Panc1 (cell line): ENCODE measurements at places on chromosomes 13 and 19. TPM values are rescaled to one million over a fixed set of nuclear protein-coding genes. Genes with fewer than 3 reads are reported as not detected.

- no peaks in the 10 kb centered on the region for H3K27me3 ChIP-seq
- H3K4me1 ChIP-seq: no peaks in the 10 kb centered on the region
- no peaks in the 10 kb centered on the region for H3K36me3 ChIP-seq
- no peak for DNase-seq
- H3K4me3 ChIP-seq: no peak overlapping the region
- no peak overlapping the region for H3K27ac ChIP-seq
These were observed 105.9 kb upstream of the GJB6 start for GRCh38 chr13:20337884-20338551.

DNA sequence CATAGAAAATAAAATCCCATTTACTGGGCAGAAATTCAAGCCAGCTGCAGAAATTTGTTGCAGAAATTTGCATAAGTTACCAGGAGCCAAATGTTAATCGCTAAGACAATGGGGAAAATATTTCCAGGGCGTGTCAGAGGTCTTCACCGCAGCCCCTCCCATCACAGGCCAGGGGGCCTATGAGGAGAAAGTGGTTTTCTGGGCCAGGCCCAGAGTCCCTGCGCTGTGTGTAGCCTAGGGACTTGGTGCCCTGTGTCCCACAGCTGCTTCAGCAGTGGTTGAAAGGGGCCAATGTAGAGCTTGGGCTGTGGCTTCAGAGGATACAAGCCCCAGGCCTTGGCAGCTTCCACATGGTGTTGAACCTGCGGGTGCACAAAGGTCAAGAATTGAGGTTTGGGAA, 278.9 kb upstream of the PCDH9 start:
- H3K4me3 ChIP-seq: no peak overlapping the region
- no peak for DNase-seq
- no peaks in the 10 kb centered on the region for H3K36me3 ChIP-seq
- H3K27ac ChIP-seq: no peak overlapping the region

DNA sequence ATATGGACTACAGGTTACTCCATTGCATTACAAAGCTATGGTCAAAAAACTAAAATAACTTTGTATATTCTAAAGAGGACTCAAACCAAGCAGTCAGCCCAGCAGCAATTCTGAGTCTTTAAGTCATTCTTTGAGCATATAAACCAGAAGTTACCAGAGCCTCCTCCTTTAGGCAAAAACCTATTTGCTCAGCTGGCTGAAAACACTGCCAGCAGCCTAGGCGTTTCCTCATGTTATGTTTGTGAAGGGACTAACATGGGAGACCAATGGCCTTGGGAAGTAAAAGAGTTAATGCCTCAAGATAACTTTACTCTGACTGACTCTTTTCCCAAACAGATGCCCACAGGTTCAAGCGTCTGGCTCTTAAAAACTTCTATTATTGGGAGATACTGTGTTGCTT, 45.3 kb downstream of the ZNF626 start:
- no peak for DNase-seq
- no peak overlapping the region for H3K27ac ChIP-seq
- no peak overlapping the region for H3K4me3 ChIP-seq

- H3K4me1 ChIP-seq: no peaks in the 10 kb centered on the region
- H3K27me3 ChIP-seq: no peaks in the 10 kb centered on the region
- no peaks in the 10 kb centered on the region for H3K36me3 ChIP-seq
- no peak overlapping the region for H3K4me3 ChIP-seq
These were observed 41.9 kb downstream of the WDR87 start for GRCh38 chr19:37864501-37864900.

The ZNF85 gene
- 7.4 TPM for total RNA-seq

The LRG1 gene
- total RNA-seq: 0.08 TPM

DNA sequence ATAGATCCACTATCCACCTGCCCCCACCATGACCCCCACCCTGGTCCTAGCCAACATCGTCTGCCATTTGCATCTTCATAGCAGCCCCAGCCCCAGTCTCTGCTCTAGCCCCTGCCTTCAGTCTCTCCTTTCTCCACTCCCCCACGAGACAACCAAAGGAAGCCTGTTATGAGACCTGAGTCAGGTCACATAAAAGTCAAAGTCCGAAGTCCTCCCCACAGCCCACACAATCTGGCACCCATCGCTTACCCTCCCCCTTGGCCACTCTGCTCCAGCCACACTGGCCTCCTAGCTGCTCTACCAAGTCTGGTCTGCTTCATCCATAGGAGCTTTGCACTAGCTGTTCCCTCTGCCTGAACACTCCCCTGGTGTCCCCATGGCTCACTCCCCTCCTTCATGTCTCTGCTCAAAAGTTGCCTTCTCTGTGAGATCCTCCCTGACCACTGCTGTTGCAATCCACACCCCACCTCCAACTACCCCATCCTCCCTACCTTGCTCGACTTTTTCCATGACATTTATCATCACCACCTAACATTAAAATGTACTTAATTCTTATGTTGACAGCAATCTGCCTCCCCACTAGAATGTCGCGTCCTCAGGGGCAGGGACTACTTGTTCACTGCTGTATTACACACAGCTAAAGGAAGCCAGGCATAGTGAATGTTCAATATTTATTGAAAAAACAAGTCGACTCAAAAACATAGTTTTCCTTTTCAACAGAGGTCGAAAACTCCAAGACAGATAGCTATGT, 1.2 kb upstream of the PLEKHG2 start:
- no peaks in the 10 kb centered on the region for H3K27me3 ChIP-seq
- peak overlapping the region; percentile 92 for H3K27ac ChIP-seq
- H3K4me3 ChIP-seq: peak overlapping the region; percentile 55

DNA sequence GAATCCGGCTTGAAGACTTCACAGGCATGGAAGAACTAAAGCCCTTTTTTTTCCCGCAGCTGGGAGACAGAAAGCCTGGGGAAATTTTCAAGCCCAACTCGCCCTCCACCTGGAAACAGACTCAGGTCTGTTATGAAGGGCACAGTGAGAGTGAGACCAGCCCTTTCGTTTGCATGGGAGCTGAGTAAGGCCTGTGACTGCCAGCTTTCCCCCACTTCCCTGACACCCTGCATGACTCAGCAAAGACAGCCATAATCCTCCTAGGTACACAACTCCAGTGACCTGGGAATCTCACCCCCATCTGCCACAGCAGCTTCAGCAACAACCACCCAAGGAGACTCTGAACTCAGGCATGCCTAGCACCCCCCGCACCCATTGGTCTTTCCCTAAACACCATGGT, 87.6 kb upstream of the ZNF91 start:
- H3K27ac ChIP-seq: no peak overlapping the region
- H3K36me3 ChIP-seq: no peaks in the 10 kb centered on the region
- no peak for DNase-seq
- H3K27me3 ChIP-seq: no peaks in the 10 kb centered on the region

The GRK1 gene
- total RNA-seq: 1.8 TPM

- no peaks in the 10 kb centered on the region for H3K4me1 ChIP-seq
- no peaks in the 10 kb centered on the region for H3K36me3 ChIP-seq
- DNase-seq: no peak
- H3K4me3 ChIP-seq: peak overlapping the region; percentile 86
- H3K27ac ChIP-seq: peak overlapping the region; percentile 60
These were observed 485 bp upstream of the ZNF845 start for GRCh38 chr19:53333066-53333462.

- no peak for DNase-seq
- H3K4me3 ChIP-seq: no peak overlapping the region
- H3K27me3 ChIP-seq: no peaks in the 10 kb centered on the region
- no peaks in the 10 kb centered on the region for H3K36me3 ChIP-seq
These were observed 328.9 kb upstream of the SLC10A2 start for GRCh38 chr13:103395139-103395538.

DNA sequence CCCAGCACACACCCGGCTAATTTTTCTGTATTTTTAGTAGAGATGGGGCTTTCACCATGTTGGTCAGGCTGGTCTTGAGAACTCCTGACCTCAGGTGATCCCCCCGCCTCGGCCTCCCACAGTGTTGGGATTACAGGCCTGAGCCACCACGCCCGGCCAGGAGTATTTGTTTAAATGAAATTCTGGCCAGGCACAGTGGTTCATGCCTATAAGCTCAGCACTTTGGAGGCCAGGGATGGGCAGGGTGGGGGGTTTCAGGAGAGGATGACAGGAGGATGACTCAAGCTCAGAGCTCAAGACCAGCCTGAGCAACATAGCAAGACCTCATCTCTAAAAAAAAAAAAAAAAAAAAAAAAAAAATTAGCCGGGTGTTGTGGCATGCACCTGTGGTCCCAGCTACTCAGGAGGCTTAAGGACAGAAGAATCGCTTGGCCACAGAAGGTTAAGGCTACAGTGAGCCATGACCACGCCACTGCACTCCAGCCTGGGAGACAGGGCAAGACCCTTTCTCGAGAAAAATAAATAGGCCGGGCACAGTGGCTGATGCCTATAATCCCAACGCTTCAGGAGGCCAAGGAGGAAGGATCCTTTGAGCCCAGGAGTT, 8.2 kb upstream of the DHDH start:
- peak; percentile 63 for DNase-seq
- no peaks in the 10 kb centered on the region for H3K36me3 ChIP-seq
- H3K4me1 ChIP-seq: 0 out of 2 replicates have a peak, but pooled peaks cover 3% of the 10 kb centered on the region
- no peak overlapping the region for H3K4me3 ChIP-seq

The SHISA2 gene
- total RNA-seq: 1.2 TPM

DNA sequence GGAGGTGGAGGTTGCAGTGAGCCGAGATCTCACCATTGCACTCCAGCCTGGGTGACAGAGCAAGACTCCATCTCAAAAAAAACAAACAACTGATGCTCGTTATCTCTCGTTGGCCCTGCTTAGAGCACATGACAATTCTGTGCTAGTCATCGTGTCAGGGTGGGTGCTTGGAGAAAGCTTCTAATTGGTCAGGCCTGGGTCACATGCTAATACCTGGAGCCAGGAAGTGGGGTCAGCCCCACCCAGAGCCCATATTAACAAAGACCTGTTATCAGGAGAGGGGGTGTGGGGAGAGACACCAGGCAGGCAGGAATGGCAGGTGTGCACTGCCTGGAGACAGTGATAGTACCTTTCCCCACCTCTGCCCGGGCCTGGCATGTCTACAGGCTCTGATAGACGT, 84.9 kb downstream of the DPF1 start:
- H3K27ac ChIP-seq: no peak overlapping the region
- H3K4me1 ChIP-seq: no peaks in the 10 kb centered on the region
- no peak for DNase-seq
- no peak overlapping the region for H3K4me3 ChIP-seq
- no peaks in the 10 kb centered on the region for H3K36me3 ChIP-seq
- no peaks in the 10 kb centered on the region for H3K27me3 ChIP-seq

GRCh38 chr19:4590559-4590958, 31.1 kb upstream of the SEMA6B start:
- H3K4me3 ChIP-seq: no peak overlapping the region
- H3K36me3 ChIP-seq: no peaks in the 10 kb centered on the region
- DNase-seq: no peak
- no peak overlapping the region for H3K27ac ChIP-seq
- no peaks in the 10 kb centered on the region for H3K27me3 ChIP-seq

DNA sequence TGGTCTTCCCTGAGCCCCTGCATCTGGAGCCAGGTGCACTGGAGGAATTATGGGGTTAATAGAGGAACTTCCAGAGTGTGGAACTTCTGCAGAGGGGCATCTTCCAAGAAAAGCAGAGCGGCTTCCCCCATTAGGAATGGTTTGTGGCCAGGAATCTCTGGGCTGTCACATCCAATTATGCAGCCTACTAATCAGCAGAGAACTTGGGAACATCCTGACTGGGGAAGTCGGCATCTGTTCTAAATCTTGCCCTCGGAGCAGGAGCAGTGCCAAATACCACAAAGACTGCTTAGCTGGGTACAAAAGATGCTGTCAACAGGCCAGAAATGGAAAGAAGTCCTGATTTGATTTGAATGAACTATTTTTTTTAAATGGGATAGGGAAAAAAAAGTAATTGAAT, 435.1 kb downstream of the ZNF536 start:
- H3K27ac ChIP-seq: no peak overlapping the region
- no peak overlapping the region for H3K4me3 ChIP-seq
- DNase-seq: no peak
- no peaks in the 10 kb centered on the region for H3K36me3 ChIP-seq

- no peaks in the 10 kb centered on the region for H3K36me3 ChIP-seq
- peak overlapping the region; percentile 53 for H3K4me3 ChIP-seq
- H3K27me3 ChIP-seq: no peaks in the 10 kb centered on the region
- no peak for DNase-seq
- H3K4me1 ChIP-seq: peaks cover 4% of the 10 kb centered on the region; the same call in 1 of the 2 replicates
These were observed 2.5 kb downstream of the ICAM5 start for GRCh38 chr19:10292206-10292788.

- no peak overlapping the region for H3K27ac ChIP-seq
- H3K4me3 ChIP-seq: no peak overlapping the region
- no peaks in the 10 kb centered on the region for H3K27me3 ChIP-seq
- H3K36me3 ChIP-seq: no peaks in the 10 kb centered on the region; the same call in 1 of the 2 replicates
- no peaks in the 10 kb centered on the region for H3K4me1 ChIP-seq
- DNase-seq: no peak
These were observed 22.6 kb downstream of the NOSIP start for GRCh38 chr19:49557641-49558325.

- H3K27me3 ChIP-seq: no peaks in the 10 kb centered on the region
- no peak overlapping the region for H3K4me3 ChIP-seq
- no peak overlapping the region for H3K27ac ChIP-seq
These were observed 21.5 kb upstream of the SIN3B start for GRCh38 chr19:16807549-16808284.

The ZSCAN22 gene
- 6.6 TPM for total RNA-seq

The C2CD4C gene
- 13.6 TPM for total RNA-seq

The FBN3 gene
- 0.10 TPM for total RNA-seq

- DNase-seq: no peak
- no peak overlapping the region for H3K27ac ChIP-seq
- peaks cover 19% of the 10 kb centered on the region for H3K4me1 ChIP-seq
These were observed 6.8 kb downstream of the PLEKHJ1 start for GRCh38 chr19:2229103-2230032.

DNA sequence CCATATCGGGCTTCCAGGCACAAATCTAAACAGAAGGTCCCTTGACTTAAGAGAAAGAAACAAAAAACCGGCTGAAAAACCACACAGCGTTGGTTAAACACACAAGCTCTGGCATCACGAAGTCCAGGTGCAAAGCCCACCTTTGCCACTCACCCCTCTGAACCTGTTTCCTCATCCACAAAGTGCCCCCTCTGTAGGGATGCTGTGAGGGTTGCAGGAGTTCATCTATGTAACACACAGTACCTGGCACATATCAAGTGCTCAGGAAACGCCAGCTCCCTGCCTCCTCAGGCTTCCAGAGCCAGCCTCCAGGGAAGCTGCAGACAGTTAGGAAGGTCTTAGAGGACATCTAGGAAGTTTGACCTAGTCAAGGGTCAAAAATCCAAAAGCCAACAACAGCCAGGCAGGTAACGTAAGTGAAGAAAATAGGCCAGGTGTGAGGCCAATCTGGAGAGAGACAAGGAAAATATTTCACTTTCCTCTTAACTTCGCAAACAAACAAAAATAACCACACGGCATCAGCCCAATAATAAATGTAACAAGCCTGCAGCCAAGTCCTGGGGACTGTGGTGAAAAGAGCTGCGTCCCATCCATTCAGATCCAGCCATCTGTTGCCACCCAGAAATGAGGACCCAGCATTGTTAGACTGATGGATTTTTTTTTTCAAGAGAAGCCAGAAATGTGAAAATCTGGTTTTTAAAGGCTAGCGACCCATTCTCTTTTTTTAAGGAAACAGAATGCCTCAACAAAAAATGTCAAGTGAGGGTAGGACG, 10.0 kb downstream of the KDELR1 start:
- H3K27me3 ChIP-seq: no peaks in the 10 kb centered on the region
- no peaks in the 10 kb centered on the region; the same call in 1 of the 2 replicates for H3K36me3 ChIP-seq
- no peak overlapping the region for H3K27ac ChIP-seq
- no peak for DNase-seq

The RAB3A gene
- 1.0 TPM for total RNA-seq
